Activated CD4-positive, alpha-beta T cell treated with anti-CD3 and anti-CD28 coated beads, Interleukin-2, amount 50 U/mL, for 4 hours (primary cell): ENCODE measurements at places on chromosomes 12 and 14.
A peak's percentile ranks its signal among the peaks of the same experiment; 100 is the strongest.

DNA sequence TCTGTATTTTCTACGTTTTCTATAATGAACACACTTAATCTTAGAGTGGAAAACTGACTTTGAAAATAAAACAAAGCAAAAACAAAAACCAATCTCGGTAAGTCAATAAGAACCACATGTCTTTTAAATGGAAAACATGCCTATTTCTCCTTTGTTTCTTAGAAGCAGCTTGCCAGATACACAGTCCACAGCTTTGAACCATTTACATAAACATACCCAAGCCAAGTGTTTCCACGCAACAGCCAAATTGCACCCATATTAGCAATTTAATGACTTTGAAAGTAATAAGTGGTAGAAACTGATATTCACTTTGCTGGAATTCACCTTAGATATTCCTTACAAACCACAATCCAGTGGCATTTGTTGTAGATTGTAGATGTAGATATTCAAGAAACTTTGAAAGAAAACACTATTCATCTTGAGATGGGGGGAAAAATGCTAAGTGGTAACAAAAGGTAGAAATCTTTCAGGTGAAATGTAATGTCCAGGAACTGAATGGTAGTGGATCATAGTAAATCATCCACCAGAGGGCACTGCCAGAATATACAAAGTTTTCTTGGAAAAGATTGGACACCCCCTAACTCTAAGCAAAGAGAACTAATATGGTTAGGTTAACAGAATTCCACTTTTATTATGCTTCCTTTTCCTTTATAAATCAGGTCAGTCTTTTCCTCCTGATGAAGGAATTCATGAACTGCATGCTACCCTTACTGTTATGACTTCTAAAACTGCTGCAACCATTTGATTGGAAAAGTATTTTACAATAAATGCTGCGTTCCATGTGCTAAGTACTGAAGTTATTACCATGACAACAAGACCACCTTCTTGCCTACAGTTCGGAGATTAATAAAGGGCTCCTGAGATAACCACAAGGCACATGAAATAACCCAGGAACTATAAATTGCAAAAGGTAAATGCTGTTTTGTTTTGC, 69.8 kb downstream of the RERG start:
- DNase-seq = no peak

GRCh38 chr12:125254236-125254635, 189.0 kb downstream of the AACS start:
- no peak for DNase-seq

GRCh38 chr14:54443981-54444380, 2.8 kb upstream of the CNIH1 start:
- no peak for DNase-seq

GRCh38 chr12:12716151-12716792, 896 bp upstream of the CDKN1B start:
- DNase-seq = no peak

DNA sequence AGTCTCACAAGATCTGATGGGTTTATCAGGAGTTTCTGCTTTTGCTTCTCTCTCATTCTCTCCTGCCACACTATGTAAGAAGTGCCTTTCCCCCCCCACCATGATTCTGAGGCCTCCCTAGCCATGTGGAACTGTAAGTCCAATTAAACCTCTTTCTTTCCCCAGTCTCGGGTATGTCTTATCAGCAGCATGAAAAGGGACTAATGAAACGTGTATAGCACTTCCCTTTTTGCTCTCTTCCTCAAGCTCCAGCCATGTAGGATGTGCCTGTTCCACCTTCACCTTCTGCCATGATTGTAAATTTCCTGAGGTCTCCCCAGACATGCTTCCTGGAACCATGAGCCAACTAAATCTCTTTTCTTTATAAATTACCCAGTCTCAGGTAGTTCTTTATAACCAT, 7.0 kb upstream of the CRACR2A start:
- DNase-seq = no peak

- peak; percentile 54 for DNase-seq
These were observed 13.0 kb downstream of the ZFP36L1 start for GRCh38 chr14:68779761-68780323.

DNA sequence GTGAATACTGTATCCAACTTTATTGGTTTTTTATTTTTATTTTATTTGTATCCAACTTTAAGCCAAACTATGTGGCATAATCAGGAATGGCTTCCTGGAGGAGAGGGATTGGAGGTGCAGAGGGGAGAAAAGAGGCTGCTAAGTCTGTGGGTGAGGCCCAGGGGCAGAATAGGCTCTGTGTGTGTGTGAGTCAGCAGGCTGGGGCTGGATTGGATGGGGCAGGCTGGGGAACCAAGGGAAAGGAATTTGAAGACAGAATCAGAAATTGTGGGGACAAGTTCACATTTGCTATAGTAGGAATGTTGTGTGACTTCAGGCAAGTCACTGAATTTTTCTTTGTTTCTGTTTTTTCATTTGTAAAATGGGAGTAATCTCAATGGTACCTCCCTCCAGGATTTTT, 12.8 kb upstream of the RILPL1 start:
- DNase-seq = no peak

GRCh38 chr12:11876307-11876706, 194.4 kb upstream of the BCL2L14 start:
- no peak for DNase-seq

GRCh38 chr14:80805136-80805535, 136.4 kb downstream of the CEP128 start:
- DNase-seq = no peak

- no peak for DNase-seq
These were observed 1822.0 kb upstream of the SEL1L start for GRCh38 chr14:83355609-83356008.

DNA sequence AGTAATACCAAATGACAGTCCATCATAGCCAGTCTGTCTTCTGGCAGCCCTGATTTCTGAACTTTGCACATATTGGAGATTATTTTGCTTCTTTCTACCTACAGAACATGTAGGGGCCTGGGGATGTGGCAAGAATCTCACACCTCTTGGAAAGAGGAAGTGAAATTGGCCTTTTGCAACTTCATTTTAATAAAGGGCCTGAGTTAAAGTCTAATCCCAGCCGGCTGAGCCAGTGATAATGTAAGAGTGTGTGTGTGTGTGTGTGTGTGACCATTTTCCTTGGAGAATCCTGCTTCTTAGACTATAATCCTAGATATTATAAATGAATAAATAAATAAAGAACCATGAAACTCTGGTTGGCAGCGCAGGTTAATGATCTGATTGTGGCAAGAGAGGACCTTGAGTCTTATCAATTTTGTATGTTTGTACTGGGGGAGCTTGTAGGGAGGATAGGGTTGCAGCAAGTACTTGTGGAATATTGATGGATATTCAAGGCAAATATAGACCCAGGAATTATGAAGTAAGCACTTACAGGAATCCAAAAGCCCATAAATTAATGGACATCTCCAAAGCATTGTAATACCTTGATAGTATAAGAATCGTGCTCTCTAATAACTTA, 233.2 kb upstream of the AMIGO2 start:
- DNase-seq = no peak

DNA sequence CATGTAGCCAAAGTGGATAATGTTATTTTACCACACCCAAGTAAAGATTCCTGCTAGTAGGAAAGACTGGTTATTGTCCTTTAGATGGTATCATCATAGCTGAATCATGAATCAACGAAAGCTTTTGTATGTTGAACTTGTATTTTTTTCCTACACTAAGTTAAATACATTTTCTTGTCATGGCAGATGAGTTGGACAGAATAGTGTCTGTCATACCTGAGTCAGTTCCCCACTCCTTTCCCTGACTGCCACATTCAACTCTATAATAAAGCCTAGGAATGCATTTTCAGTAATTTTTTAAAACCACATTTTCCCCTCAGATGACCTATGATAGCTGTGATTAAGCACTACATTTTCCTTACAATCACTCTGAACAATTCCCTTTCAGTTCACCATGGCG, 9.3 kb upstream of the PTHLH start:
- DNase-seq = no peak

DNA sequence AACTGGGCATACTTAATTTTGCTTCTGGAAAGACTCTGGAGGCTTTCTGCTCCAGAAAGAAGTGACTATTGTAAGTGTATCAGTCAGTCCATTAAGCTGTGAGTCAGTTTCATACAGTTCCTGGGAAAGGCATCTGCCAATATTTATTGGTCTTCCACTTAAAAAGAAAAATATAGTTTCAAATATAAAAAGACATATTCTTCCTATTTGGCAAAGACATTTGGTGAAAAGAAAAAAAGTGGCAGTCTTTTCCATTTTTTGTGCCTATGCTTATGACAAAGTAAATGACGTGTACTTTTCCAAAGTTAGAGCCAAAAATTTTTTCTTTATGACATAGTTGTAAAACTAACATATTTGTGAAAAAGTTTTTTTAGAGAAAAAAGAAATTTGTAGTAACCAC, 12.3 kb downstream of the TMEM30B start:
- no peak for DNase-seq

- no peak for DNase-seq
These were observed 21.2 kb downstream of the ITGA7 start for GRCh38 chr12:55686366-55687010.

GRCh38 chr14:75822522-75823141, 159.2 kb downstream of the TGFB3 start:
- no peak for DNase-seq

DNA sequence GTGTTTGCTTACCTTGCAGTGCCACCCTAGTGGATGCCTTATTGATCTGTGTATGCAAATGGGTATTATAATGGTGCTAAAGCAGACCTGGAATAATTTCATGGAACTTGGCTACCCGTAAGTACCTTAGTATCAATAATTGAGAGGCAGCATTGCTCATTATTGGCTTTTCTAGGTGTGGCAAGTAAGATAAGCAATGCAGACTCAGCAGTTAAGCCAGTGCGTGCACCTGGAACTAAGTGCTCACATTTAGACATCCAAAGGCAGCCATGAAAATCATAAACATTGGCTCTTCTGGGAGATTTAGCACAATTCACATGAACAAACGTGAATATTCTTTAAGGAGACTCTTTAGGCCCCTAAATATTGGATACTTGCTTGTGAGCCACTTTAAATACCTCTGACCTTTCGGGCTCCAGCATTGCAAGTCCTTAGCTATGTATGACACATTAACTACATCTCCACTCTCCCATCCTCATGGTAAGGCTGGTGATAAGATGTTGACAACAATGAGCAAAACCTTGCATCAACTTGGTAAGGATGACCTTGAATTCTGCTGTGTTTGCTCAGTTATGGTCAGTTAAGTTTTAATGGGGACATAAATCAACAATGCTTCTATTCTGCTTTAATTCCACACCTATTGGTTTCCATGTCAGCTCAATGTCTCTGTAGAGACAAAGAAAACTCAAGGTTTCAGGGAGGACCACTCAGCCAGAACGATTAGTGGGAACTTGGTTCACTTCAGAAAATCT, 112.0 kb downstream of the SLC5A8 start:
- no peak for DNase-seq

DNA sequence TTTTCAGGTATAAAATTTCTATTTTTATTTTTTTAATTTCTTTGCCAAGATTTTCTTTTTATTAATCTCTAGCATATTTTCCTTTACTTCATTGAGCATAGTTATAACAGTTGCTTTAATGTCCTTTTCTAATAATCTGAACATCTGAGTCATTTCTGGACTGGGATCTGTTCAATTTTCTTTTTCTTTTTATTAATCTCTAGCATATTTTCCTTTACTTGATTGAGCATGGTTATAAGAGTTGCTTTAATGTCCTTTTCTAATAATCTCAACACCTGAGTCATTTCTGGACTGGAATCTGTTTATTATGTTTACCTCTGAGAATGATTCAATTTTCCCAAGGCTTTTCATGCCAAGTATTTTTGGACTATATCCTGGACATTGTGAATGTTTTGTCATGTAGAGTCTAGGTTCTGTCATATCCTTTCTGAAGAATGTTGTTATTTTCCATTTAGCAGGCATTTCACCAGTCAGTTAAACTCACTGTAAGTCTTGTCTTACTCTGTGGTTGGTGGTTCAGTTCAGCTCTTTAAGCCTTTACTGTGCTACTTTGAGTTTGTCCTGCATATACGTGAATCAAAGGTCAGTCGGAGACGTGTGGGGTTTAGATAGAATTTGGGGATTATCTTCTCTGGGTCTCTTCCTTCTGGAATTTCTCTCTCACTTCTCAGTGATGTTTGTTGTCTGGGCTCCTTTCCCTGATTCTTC, 20.3 kb downstream of the TTC6 start:
- no peak for DNase-seq

DNA sequence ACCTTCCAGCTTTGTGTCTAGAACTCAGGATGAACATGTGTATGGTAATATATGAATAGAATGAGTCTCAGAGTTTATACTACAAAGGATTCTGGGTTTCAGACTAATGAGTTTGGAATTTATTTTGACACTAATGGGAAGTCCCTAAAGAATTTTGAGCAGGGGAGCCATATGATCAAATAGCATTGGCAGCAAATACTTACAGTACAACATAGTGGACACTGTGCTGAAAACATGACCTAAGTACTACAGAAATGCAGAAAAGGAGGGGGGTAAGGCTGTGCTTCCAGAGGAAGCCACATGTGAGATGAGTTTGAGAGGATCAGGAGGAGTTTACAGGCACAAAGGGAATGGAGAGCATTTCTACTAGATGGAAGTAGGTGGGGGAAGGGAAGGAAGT, 225.8 kb downstream of the C12orf42 start:
- no peak for DNase-seq

- no peak for DNase-seq
These were observed 493 bp downstream of the HOXC5 start for GRCh38 chr12:54033106-54033979.

DNA sequence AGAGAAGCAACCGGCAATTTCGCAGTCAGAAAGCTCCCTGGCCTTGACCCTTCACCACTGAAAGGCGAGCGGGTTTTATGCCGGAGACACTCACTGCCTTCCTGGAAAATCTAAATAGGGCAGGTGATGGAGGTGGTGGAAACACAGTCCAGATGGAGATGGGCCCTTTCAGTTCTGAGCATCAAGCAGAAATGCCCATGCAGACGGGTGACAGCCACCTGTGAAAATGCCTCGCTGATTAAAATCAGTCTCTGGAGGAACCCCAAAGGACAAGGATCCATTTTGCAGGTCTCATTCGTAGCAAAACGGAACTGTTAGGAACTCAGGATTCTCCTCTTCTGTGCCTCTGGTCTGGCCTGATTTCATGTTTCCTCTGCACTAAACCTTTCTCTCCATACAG, 74.2 kb downstream of the FZD10 start:
- DNase-seq = no peak

DNA sequence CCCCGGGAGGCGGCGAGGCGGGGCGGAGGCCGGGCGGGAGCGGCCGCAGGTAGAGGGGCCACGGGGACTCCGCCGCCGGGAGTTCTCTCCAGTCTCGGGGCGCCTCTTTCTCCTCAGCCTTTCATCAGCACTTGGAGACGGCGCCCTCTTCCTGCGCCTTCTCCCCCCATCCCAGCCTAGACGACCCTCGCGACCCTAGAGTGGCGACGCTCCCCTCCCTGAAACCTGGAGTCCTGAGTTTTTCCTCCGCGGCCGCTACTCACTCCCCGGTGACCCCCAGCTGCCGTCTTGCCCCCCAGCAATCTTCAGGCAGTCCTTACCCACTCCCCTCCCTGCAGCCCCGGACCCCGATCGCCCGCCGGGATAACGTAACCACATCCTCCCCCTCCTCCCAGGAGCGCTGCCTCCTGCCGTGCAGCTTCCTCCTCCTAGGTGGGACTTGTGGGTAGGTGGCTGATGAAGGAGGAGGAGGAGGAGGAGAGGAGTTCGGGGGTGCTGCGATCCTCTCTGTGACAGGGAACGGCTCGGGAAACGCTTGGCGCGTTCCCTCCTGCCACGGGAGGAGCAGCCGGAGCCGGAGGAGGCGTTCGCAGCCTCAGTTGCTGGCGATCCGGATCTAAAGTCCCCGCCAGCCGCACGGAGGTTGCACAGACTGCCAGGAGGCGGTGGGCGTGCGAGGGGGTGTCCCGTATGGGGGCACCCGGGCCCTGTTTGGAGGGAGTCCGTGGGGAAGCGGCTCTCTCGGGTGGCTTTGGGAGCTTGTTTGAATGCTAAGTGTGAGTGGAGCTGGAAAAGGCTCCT, 891 bp downstream of the PLEKHA5 start:
- DNase-seq = no peak
